ENCODE measurements at places on chromosomes 12 and 14. TPM values are rescaled to one million over a fixed set of nuclear protein-coding genes. Genes with fewer than 3 reads are reported as not detected.

GRCh38 chr14:76396714-76397187, 20.8 kb downstream of the ESRRB start:
- H3K4me1 ChIP-seq = no peaks in the 10 kb centered on the region
- no peak overlapping the region for H3K4me3 ChIP-seq
- no peak for DNase-seq

DNA sequence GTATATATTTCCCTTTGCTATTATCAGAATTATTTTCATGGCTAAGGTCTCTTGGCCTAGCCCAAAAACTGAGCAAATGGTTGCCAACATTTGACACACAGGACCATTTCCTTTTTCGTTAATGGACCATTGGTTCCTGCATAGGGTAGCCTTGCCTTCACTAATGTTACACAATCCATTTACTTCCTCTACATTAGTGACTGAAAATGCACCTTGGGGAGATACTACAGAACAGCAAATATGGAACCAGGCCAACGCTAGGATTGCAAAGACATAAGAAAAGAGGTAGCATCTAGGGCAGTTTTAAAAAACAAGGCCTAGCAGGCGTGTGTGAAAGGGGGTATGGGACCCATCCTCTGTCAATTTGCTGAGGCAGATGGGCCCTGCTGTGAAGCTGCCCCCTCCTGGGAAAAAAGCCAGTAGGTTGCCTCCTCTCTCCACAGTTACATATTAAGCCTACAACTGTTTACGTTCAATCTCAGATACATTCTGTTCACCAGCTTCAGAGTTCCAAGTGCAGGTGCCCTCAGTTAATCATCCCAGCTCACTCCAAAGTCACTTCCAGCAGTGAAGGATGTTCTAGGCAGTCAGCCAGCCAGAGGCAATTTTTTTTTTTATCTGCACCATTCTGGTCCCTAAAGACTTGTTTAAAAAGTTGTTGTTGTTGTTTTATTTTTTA, 15.0 kb downstream of the AQP6 start:
- H3K4me3 ChIP-seq = no peak overlapping the region
- H3K36me3 ChIP-seq = no peaks in the 10 kb centered on the region
- H3K27me3 ChIP-seq = no peaks in the 10 kb centered on the region
- H3K4me1 ChIP-seq = no peaks in the 10 kb centered on the region

DNA sequence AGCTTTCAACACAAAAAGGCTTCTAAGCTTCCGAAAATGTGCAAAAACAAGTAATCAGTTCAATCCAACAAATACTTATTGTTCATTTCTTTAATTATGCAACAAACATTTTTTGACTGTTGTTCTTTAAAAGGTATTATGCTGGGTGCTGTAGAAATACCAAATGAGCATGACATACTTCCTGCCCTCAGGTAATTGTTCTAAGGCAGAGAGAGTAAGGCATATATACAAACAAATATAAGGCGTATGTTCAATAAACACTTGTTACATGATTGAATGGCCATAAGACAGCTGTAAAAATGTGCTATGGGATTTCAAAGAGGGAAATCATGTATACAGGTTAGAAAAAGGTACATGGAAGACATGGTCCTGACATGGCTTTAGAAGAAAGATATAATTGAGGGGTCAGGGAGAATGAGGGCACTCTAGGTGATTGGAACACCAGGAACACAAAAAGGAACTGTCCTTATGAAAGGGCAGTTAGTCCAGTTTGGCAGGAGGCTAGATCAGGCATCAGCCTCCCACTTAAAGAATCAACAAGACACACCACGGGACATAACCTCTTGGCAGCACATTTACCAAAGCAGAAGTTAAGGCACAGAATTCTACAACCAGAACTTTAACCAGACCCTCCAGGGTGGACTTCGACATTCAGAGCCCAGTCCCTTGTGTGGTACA, 135.8 kb upstream of the SCAF11 start:
- no peak overlapping the region for H3K27ac ChIP-seq
- H3K4me3 ChIP-seq = no peak overlapping the region
- no peaks in the 10 kb centered on the region for H3K27me3 ChIP-seq
- H3K36me3 ChIP-seq = no peaks in the 10 kb centered on the region
- DNase-seq = no peak

DNA sequence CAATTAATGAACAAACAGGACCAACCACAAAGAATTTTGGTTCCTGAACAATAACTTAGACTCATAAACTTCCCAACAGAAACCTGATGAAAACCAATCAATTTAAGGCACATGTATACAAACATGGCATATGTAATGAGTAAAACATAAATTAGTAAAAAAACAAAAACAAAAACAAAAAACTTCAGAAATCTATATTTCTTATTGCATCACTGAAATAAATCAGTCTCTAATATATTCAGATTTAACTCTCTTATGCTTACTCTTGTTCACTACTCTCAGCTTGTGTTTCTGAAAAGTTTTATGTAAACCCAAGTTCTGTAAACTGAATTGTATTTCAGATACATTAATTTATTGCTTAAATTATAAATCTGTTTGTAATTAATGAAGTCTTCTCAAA, 233.7 kb downstream of the SLC25A21 start:
- DNase-seq = no peak
- H3K36me3 ChIP-seq = no peaks in the 10 kb centered on the region
- no peaks in the 10 kb centered on the region for H3K4me1 ChIP-seq

AQP5 gene
- total RNA-seq = 4.6 TPM

- no peak overlapping the region for H3K4me3 ChIP-seq
- no peak for DNase-seq
- H3K4me1 ChIP-seq = no peaks in the 10 kb centered on the region
- H3K27ac ChIP-seq = no peak overlapping the region
- H3K27me3 ChIP-seq = no peaks in the 10 kb centered on the region
Measured at GRCh38 chr14:76261371-76261811, 109.7 kb downstream of the GPATCH2L start.

GRCh38 chr14:95452176-95452892, 64.1 kb downstream of the SYNE3 start:
- no peaks in the 10 kb centered on the region for H3K36me3 ChIP-seq
- no peak for DNase-seq
- H3K4me1 ChIP-seq = no peaks in the 10 kb centered on the region
- H3K27me3 ChIP-seq = no peaks in the 10 kb centered on the region

EML5 gene
- 4.3 TPM for total RNA-seq

DNA sequence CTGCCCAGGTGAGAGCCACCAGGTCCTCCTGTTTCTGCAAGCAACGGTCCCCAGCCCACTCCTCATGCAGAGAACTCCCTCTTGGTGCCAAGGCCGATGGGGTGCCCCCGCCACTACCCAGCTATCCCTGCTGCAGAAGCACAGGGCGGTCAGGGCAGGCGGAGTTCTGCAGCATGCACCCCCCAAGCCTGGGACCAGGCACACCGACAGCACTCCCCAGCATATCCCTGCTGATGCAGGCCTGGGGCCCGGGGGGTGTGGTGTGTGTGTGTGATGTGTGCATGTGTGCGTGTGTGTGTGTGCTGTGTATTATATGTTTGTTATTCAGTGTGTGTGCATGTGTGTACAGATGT, 27.7 kb upstream of the FZD10 start:
- no peaks in the 10 kb centered on the region for H3K4me1 ChIP-seq
- H3K27ac ChIP-seq = no peak overlapping the region
- H3K36me3 ChIP-seq = no peaks in the 10 kb centered on the region
- no peaks in the 10 kb centered on the region for H3K27me3 ChIP-seq

GRCh38 chr14:101889898-101890297, 74.5 kb upstream of the DYNC1H1 start:
- H3K27ac ChIP-seq = no peak overlapping the region
- H3K4me3 ChIP-seq = no peak overlapping the region
- DNase-seq = no peak

DNA sequence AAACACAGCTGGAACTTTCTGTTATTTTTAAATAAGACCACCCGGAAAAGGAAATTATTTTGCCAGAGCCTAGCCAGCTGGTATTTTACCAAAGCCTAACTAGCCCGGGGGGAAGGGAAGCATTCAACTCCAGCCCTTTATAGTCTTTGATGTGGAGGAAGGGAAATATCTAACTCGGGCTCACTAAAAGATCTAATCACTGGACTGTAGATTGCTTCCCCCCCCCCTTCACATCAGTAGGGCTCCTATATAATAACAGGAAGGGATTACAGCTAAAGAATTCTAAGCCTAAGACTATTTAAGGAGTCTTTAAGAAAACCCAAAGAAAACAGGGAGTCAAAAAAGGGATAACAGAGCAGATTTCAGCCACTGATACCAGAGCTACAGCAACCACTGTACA, 431.1 kb downstream of the KCNH5 start:
- H3K4me3 ChIP-seq = no peak overlapping the region
- H3K27ac ChIP-seq = no peak overlapping the region
- H3K36me3 ChIP-seq = no peaks in the 10 kb centered on the region
- no peaks in the 10 kb centered on the region for H3K4me1 ChIP-seq

- H3K4me3 ChIP-seq = peak overlapping the region; percentile 32
- no peaks in the 10 kb centered on the region for H3K27me3 ChIP-seq
- H3K36me3 ChIP-seq = no peaks in the 10 kb centered on the region
- H3K27ac ChIP-seq = peak overlapping the region; percentile 98
- peak; percentile 72 for DNase-seq
- H3K4me1 ChIP-seq = peaks cover 43% of the 10 kb centered on the region
Measured at GRCh38 chr14:74571901-74572725, 39.9 kb downstream of the LTBP2 start.

- H3K4me1 ChIP-seq = no peaks in the 10 kb centered on the region
- H3K4me3 ChIP-seq = no peak overlapping the region
- no peak overlapping the region for H3K27ac ChIP-seq
- no peaks in the 10 kb centered on the region for H3K27me3 ChIP-seq
- no peaks in the 10 kb centered on the region for H3K36me3 ChIP-seq
Measured at GRCh38 chr12:130826151-130826801, 12.8 kb downstream of the STX2 start.

DNA sequence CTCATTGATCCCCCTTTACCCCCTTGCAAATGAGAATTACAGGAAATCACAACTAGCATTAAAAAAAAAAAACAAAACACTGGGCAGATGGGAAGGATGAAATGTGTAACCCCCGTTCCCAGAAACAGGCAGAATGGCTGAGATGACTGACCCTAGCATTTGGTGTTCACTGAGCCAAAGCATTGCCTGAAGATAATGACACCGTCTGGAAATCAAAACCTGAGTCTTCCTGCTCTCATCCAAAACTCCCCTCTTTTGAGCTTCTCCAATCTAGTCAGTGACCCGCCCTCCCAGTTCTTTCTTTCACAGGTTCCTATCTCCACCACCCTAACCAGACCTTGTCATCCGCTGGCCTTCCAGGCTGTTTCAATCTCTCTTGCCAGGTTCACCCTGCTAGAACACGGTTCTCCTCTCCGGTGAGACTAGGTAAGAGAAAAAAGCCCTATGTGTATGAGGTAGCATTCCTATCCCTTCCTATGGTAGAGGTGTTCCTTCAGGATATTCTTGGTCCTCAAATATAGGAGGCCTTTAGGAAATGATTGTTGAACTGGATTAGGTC, 21.3 kb downstream of the SUSD6 start:
- peaks cover 31% of the 10 kb centered on the region for H3K4me1 ChIP-seq
- no peak overlapping the region for H3K4me3 ChIP-seq
- no peak for DNase-seq
- H3K36me3 ChIP-seq = no peaks in the 10 kb centered on the region
- H3K27me3 ChIP-seq = no peaks in the 10 kb centered on the region

AQP6 gene
- not detected for total RNA-seq

DNA sequence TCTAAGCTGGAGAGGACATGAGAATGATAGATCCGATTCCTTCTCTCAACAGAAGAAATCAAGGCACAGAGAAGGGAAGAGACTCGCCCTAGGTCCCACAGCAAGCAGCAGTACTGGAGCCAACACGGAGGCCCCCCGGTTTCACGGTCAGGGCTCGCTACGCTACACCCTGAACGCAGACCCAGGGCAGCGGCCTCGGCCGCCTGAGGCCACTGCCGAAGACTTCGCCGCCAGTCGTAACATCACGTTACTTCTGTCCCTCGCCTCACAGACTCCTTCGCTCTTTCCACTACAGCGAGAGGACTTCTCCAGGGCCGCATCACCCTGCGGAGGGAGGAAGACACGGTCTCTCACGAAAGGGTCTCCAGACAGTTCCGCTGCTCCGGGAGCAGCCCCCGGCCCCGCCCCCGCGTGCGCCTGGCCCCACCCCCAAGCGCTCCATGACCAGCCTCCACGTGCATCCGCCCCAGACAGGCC, 411 bp upstream of the DCAF4 start:
- no peaks in the 10 kb centered on the region for H3K36me3 ChIP-seq
- H3K4me3 ChIP-seq = peak overlapping the region; percentile 71
- no peaks in the 10 kb centered on the region for H3K4me1 ChIP-seq
- DNase-seq = no peak

HAL gene
- 4.3 TPM for total RNA-seq

- no peaks in the 10 kb centered on the region for H3K36me3 ChIP-seq
- DNase-seq = no peak
Measured at GRCh38 chr12:15334225-15334624, 11.9 kb downstream of the PTPRO start.

TRIM9 gene
- total RNA-seq = 5.2 TPM

LACRT gene
- total RNA-seq = not detected

KCNMB4 gene
- 1.5 TPM for total RNA-seq

DNA sequence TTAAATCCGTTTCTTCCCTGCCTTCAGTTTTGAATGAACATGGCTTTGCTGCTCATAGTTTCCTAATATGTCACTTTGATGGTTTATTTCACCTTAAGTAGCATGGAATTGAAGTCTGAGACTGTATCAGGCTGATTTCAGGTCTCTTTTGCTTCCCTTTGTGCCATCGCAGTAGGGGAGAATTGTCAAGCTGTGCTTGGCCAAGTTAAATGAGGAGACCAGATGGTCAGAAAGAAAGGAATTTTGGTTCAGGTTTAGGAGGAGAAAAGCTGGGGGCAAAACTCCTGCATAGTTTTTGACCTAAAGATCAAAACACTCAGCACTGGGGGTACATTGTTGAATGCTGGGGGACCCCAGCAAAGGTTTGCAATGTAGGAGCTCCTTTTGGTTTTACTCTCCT, 398.4 kb downstream of the NUAK1 start:
- H3K36me3 ChIP-seq = no peaks in the 10 kb centered on the region
- H3K27me3 ChIP-seq = no peaks in the 10 kb centered on the region
- no peak for DNase-seq

ZFYVE1 gene
- 22.2 TPM for total RNA-seq

GRCh38 chr12:79378496-79378895, 312.3 kb downstream of the PAWR start:
- H3K4me1 ChIP-seq = no peaks in the 10 kb centered on the region
- H3K27me3 ChIP-seq = no peaks in the 10 kb centered on the region
- no peak overlapping the region for H3K27ac ChIP-seq
- H3K36me3 ChIP-seq = no peaks in the 10 kb centered on the region

DNA sequence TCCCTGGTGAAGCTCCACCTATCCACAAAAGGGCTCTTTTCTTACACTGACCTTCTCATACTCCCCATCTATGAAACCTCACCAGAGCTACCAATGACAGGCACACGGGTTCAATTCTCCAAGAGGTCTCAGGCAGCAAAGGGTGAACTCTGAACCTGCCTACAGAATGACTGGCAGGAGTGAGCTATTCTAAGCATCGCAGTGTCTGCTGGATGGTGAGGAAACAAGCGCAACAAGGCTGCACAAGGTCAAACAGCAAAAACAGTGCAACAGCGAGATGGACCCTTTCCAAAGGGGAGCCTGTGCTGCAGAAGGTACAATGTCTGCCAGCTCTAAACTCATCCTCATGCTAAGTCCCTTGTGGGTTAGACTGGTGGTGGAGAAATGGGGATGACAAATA, 22.0 kb downstream of the TMCC3 start:
- H3K4me1 ChIP-seq = no peaks in the 10 kb centered on the region
- no peak overlapping the region for H3K4me3 ChIP-seq
- no peaks in the 10 kb centered on the region for H3K36me3 ChIP-seq
- no peaks in the 10 kb centered on the region for H3K27me3 ChIP-seq
- no peak for DNase-seq
- H3K27ac ChIP-seq = no peak overlapping the region

BEGAIN gene
- 4.1 TPM for total RNA-seq

GRCh38 chr14:104034976-104035699, 50.4 kb upstream of the ASPG start:
- H3K4me3 ChIP-seq = no peak overlapping the region
- H3K4me1 ChIP-seq = no peaks in the 10 kb centered on the region
- H3K27ac ChIP-seq = no peak overlapping the region
- DNase-seq = no peak
